ENCODE measurements at places on chromosomes 5 and 9.

DNA sequence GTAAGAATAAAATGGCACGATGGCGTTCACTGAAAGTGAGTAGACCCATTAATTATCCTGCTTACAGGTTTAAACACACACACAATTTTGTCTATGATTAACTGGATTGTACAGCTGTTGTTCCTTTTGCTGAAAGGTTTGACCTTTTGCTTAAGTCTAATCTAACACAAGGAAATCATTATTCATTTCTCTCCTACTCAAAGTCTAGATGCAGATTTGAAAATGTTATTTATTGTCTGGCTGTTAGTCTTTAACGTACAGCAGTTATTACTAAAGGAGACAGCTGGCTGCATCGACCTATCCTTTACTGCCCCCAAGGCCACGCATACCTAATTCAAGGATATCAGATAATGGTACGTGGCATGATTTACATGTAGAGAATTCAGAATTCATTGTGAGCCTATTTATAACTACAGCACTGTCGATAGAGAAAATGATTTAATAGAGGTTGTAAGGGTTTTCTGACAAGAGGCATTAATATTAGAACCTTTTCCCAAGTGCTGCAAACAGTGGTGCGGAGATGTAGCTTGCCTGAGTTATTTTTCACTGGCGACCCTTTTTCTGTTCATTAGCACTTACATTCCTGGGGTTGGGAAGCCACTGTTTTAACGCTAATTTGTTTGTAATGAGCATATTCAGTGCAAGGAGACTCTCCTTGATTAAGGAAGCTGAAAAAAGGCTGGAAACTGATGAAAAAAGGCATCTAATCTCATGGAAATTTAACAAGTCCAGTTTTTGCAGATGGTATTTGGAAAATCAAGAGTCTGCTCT, 368.4 kb upstream of the GRAMD2B start:
- no peak for DNase-seq

DNA sequence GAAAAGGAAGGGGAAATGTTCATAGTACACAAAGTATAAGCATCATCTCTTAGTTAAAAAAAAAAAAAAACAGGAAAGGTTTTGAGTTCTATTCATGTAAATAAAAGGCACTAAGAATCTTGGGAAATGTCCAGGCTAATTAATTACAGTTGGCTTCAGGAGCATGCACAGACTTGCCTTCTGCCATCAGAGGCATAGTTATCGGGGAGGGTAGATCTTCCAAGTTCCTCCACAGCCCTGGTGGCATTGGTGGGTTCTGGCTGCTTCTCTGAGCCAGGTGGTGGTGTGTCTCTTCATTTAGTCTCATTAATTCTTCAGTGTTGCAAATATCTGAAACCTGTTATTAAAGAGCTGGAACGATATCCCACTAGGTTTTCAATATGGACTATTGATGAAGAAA, 85.2 kb downstream of the TMEM252 start:
- DNase-seq = no peak

- DNase-seq = no peak
Observed at GRCh38 chr5:148060309-148060708, 3.5 kb upstream of the SPINK5 start.

DNA sequence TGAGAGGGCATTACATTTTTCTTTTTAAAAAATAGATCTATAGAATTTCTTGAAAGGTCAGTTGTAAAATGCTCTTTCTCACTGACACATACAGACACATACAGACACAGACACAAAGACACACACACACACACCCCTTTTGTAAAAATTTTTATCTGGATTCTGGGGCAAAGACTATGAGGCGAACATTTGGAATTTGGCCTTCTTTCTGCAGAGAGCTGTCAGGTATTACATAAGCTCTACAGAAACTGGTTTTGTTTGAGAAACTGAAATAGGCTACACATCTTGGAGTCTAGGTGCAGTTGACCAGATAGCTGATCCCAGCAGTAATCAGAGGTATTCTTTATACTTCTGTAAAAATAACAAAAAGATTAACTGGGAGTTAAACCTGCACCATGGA, 315.9 kb upstream of the RPS23 start:
- no peak for DNase-seq

DNA sequence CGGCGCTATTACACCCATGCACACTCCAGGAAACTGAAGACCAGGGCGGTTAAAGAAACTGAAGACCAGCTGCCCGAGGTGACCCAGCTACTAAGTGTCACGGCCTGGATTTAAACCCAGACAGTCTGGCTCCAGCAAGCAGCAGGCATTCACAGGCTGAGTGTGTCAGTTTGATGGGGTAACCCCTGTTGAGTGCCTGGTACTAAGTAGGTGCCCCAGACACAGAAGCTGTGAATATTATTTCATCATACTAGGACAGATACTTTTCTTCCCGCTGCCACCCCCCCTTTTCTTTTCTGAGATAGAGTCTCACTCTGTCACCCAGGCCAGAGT, 7.3 kb downstream of the ENG start:
- DNase-seq = no peak

DNA sequence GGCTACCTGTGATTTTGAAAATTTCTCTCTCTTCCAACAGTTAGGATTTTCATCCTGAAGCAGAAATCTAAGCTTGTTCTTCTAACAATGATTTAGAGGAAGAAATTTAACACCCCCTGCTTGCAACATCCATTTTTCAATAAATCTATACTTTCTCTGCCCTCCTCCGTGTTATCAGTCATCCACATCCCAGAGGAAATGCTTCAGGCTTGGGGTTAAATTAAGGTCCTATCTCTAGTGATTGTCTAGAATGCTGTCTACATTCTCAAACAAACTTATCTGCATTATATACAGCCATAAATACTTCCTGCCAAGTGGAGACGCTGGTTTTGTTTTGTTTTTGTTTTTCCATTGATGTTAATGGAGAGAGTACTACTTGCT, 371.0 kb downstream of the CSNK1G3 start:
- DNase-seq = no peak

GRCh38 chr5:142618130-142618523, 67.8 kb downstream of the FGF1 start:
- no peak for DNase-seq

- no peak for DNase-seq
Observed at GRCh38 chr5:15992918-15993317, 186.7 kb downstream of the MARCHF11 start.

- no peak for DNase-seq
Observed at GRCh38 chr5:148384380-148384737, 601 bp downstream of the FBXO38 start.

- DNase-seq = no peak
Observed at GRCh38 chr5:104652271-104652861, 1089.8 kb upstream of the NUDT12 start.

- DNase-seq = peak; percentile 19
Observed at GRCh38 chr5:36414869-36415282, 113.2 kb upstream of the RANBP3L start.

DNA sequence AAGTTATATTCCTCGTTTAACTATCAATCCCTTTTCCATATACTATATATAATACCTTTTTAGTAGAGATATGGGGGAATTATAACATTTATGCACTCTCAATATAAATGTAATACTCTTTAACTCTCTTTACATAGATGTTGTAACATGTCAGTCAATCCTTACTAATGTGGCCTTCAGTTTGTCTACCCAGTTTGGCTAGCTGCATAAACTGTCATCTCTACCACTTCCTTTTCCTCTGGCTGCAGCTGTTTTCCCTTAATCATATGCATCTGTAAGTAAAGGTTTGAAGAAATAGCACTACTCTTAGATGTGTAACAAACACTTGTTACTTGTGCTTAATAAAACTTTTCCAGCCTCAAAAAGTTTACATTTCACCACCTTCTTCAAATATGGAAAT, 13.4 kb downstream of the ABHD17B start:
- no peak for DNase-seq

DNA sequence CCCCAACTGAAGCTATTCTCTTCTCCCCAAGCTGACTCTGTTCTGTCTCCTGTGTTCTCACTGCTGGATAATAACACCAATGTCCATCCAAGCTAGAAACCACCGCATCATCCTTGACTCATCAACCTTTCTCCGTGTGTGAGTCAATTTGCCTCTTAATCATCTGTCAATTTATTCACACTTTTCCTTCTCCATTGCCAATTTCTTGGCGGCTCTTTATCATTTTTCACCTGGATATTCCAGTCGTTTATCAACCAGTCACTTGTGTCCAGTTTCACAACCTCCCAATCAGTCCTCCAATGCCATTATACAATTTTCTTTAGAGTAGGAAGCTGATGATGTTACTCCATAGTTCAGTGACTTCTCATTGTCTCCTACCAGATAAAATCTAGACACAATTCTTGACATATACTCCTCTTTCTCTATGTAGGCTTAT, 45.4 kb upstream of the LIFR start:
- no peak for DNase-seq

DNA sequence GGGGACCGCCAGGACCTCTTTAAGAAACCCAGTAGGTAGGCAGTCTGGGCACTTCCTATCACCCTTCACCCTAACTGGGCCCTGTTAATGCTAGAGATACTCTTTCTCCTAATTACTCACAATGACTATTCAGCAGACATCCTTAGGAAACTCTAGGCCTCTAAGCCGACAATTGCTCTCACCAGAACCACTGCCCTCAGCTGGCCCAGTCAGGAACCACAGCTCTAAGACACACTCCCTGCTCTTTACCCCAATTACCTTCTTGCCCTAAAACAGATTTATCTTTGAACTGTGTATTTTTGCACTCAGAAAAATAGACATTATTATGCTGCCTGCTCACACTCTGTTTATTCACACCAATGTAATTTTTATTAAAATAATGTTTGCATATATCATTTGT, 432.6 kb upstream of the SLC30A5 start:
- no peak for DNase-seq

GRCh38 chr9:107932601-107933000, 443.0 kb upstream of the KLF4 start:
- no peak for DNase-seq

- no peak for DNase-seq
Observed at GRCh38 chr9:757246-757881, 84.1 kb upstream of the DMRT1 start.

GRCh38 chr9:6611865-6612264, 33.7 kb downstream of the GLDC start:
- DNase-seq = no peak

DNA sequence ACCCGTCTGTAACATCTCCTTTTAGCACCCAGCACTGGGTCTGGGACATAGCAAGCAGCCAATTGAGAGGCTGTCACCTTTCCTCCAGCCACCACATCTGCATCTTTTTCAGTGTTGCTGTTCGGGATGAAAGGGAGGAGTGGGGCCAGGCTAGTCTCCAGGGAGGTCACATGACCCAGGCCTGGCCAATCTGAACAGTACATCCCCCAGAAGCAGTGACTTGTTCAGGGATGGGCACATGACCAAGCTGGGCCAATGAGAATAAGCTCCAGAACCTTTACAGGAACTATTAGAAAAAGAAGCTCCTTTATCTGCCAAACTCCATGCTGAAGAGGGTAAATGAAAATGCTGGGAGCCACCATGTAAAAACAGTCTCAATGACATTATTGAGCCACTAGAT, 359.0 kb downstream of the SLIT3 start:
- no peak for DNase-seq

- DNase-seq = no peak
Observed at GRCh38 chr5:173163219-173163618, 18.9 kb downstream of the BNIP1 start.

GRCh38 chr9:132114102-132114707, 34.5 kb upstream of the MED27 start:
- peak; percentile 14 for DNase-seq

GRCh38 chr9:76704593-76705204, 59.5 kb upstream of the PCA3 start:
- peak; percentile 91 for DNase-seq

- DNase-seq = no peak
Observed at GRCh38 chr9:14779566-14780022, 57.1 kb upstream of the CER1 start.

GRCh38 chr5:2381070-2381469, 370.4 kb downstream of the IRX2 start:
- DNase-seq = no peak

DNA sequence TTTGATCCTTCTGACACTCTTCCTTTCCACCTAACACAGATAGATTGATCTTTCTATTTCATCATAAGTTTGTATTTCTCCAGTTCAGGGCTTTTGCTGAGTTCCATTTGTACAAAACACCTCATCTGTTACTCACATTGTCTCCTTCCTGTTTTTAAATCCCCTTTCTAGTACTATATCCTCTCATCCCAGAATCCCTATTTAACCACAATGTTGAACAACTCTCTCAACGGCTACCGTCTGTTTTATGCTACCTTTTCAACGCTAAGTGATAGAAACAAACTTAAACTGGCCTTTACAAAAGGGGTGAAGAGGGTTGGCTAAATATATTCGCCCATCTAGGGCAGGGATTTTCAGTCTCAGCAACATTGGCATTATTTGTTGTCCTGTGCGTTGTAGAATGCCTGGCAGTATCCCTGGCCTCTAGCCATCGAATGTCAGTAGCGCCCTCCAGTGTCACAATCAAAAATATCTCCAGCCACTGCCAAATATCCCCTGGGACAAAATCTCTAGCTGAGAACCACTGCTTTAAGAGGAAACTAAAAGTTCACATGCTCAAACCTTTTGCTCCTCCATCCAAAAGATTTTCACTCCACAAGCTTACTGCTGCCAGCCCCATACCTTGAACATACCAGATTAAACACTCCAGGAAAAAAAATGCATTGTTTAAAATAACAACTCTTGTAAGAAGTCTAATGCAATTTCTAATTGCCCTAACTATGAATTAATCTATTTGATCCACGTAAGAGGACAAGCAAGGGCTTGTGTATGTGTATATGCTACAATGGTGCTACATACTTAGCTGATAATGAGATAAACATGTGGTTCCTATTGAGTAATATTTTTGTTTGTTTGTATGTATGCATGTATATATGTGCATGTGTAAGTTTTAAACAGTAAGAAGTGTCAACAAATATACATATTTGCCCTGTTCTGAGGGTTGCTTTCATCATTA, 344.0 kb downstream of the PTPRD start:
- no peak for DNase-seq

- no peak for DNase-seq
Observed at GRCh38 chr5:172565455-172565854, 75.6 kb upstream of the NEURL1B start.

GRCh38 chr5:4191041-4191440, 595.4 kb downstream of the IRX1 start:
- DNase-seq = no peak

GRCh38 chr9:98365781-98366180, 110.3 kb upstream of the TBC1D2 start:
- DNase-seq = no peak

DNA sequence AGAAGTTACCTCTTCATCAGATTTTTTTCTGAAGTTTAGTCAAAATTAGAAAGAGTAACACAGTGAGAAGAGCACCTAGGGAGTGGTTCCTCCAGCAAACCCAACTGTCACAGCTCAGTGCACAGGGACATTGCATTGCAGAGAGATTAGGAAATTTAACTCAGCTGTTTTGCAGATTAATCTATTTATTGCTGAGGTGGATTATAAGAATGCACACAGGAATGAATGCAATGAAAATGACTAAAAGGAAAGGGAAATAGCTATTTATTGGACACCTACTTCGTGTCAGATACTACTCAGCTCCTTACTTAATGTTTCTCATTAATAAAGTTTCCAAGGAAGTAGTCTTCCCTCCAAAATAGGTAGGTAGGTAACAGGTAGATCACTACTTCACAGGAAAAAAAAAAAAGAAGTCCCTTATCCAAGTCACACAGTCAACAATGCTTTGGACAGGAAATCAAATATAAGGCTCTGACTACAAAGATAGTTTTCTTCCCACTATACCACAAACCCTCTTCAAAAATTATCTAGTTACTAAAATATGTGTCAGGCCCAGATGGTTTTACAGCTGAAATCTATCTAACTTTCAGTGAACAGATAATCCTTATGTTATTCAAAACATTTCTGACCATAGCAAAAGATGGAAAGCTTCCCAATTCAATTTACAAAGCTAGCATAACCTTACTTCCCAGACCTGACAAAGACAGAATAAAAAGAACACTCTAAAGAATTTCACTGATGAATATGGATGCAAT, 442.2 kb upstream of the MPDZ start:
- peak; percentile 11 for DNase-seq

Data from AG09319 (cell line).